ENCODE measurements at places on chromosomes 1 and 21.

GRCh38 chr1:242225767-242226573 lies 227.1 kb upstream of the MAP1LC3C start:
- DNase-seq = no peak

GRCh38 chr1:112492076-112492475 lies 16.7 kb upstream of the WNT2B start:
- DNase-seq = no peak

DNA sequence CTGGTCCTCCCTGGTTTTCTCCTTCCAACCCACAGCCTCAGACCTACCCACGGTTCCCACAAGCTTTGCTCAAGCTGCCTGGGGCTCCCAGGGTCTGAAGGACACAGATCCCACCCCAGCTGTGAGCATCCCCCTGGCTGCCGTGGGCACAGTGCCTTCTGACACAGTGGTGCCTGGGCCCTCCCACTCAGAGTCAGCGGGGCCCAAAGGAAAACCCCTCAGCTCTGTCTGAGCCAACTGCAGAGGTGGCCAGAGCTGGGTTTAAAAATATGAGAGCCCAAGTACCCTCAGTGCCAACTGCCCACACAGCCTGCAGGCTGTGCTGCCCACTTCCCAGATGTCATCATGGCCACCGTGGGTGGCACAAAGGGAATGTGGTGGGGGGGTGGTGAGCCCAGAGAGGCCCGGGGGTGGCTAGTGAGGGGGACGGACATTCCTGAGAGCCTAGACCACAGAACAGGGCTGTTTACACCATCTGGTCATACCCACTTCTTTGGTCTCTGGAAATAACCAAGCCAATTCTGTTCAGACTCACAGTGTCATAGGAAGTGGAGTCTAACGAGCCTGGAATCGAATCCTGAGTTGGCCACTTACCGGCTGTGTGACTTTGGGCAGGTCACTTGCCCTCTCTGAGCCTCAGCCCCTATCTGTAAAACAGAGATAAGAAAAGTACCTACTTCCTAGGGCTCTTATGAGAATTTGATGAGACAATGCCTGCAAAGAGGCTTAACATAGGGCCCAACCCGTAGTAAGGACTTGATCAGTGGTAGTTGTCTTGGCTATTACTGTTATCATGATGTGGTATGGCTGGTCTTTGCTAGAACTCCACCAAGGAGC lies 85.5 kb downstream of the CAMK2N1 start:
- no peak for DNase-seq

- DNase-seq = no peak
These were observed 107.5 kb downstream of the SPAG17 start for GRCh38 chr1:118077331-118078045.

DNA sequence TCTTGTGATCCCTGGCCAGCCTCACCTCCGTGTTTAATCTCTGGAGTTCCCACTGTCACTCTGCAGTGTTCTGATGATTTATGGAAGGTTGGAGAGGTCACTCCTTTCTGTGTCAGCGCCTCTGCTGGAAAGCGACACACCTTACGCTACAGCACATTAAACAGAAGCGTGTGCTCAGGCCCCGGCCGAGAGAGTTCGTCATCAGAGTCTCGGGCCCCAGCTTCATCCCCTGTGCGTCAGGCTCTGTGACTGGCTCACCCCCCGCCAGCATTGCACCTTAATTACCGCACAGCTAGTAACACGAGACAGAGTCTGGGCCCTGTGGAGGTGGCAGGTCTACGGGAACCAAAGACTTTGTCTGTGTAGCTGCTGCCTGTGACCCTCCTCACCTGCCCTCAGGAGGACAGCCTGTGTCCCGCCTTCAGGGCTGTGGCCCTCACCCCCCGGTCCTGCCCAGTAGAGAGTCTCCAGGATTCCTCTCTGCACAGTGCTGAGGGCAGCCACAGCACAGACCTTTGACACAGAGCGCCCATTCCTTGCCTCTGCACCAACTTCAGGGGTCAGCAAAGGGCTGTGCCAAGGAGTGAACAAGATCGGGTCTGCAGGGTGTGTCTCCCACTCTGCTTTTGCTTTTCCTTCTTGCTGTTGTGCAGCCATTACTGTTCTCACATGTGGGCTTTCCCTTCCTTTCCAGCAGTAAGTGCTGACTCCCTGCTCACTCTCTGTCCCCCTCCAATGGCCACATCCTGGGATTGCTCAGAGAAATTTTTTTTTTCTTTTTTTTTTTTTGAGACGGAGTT lies 157.6 kb downstream of the PGBD5 start:
- DNase-seq = no peak

DNA sequence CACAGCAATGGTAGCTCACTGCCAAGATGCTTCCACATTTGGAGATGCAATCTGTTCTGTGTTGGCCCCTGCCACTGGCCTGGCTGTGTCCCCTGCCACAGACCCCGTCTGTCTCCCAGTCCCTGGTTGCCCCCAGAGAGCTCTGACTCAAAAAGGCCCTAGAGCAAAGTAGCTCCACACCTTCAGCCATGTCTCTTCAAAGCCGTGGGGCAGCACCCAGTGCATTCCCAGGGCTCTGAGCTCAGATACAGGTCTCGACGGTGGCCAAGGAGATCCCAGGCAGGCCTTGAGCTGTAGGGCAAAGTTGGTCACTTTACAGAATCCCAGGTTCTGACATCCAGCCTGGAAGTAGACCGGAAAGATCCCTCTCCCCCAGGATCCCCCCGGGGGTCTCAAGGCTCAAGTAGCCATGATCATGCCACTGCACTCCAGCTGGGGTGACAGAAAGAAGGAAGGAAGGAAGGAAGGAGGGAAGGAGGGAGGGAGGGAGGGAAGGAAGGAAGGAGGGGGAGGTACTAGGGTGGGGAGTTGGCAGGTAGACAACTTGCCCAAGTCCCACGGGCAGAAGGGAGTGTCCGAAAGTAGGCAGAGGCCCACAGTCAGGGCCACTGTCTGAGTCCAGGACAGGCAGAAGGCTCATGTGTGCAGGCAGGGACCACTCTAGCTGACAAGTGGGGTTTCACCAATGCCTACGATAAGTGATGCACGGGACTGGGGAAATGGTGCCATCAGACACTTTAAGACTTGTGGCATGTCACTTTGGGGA lies 4.8 kb upstream of the ARF1 start:
- no peak for DNase-seq

DNA sequence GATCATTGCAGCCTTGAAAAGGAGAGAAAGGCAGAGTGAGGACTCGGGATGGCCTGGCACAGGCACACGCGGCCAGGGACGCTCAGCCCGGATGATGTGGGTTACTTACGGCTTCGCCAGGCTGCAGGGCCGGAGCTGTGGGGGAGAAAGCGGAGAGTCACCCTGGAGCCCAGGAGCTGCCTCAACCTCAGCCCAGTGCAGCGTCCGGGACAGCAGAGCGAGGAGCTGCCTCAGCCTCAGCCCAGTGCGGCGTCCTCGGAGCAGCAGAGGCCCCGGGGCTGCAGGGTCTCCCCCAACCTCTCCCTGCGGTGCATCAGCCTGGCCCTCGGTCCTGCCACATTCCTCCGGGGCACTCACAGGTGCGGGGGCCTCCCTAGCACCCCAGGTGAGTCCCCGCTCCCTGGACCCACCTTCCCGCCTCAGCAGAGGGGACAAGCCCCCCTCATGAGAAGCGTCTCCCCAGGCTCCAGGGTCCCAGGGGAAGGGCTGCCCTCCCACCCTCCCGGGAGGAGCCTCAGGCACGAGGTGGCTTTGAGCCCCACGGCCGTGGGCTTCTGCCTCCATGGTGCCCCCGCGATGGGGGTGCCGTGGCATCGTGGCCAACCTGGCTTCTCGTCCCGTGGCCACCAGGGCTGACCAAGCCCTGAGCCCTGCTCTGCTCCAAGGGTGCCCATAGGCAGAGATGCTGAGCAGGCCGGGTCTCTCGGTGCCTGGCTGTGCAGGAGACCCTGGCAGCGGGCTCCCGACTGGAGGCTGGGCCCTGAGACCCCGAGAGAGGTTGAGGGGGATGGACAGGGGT lies 10.5 kb upstream of the RNF223 start:
- DNase-seq = no peak

- DNase-seq = no peak
These were observed 41.2 kb upstream of the LBR start for GRCh38 chr1:225469051-225469450.

- DNase-seq = no peak
These were observed 403.6 kb downstream of the PTPRU start for GRCh38 chr1:29639741-29640427.

Data from activated CD4-positive, CD25-positive, alpha-beta regulatory T cell treated with anti-CD3 and anti-CD28 coated beads, Interleukin-2, amount 50 U/mL, for 16 hours (primary cell).